Iris pigment epithelial cell (primary cell): ENCODE measurements at places on chromosomes 3 and 15.

DNA sequence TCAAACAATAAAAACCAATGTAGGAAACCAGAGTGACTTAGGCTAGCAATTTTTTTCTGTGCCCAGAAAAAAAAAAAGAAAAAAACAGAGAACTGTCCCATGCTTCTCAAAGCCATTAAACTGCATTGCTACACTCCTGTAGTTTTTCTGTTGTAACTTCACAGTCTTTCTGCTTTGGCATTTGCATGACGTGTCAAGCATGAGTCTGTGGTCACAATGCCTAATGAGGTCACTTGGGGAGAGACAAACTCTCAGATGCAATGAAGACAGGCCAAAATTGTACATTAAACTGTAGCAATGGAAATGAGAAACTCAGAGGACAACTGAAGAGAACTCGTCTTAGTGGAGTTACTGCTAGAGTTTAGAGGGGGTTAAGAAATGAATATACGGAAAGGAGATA is 30.8 kb downstream of the CCDC80 start:
- DNase-seq: peak; percentile 35

- DNase-seq: no peak
These were observed 8.7 kb upstream of the CPA3 start for GRCh38 chr3:148856384-148856783.

DNA sequence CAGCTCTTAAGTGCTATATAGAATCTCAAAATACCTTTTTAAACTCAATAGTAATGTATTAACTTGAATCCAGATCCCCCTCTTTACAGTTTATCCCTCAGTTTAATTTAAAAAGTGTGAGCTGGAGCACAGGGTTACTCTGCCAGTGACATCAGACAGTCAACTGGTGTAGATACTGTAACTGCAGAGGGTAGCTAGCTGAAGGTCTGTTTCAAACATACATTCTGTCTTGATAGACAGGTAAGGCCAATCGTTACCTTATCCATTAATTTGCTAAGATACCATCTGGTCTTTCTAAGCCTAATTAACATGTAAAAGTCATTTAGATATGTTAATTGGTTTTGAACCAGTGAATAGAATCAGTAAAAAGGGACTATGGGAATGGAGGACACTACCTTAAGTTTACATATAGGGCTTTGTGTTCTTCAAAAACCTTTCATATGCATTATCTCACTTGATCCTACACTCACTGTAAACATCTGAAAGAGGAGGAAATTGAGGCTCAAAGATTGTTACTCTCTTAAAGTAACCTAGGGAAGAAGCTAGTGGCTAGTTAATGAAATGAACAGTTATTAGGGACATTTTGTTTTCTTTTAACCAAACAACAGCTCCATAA is 59.5 kb upstream of the TSPAN3 start:
- no peak for DNase-seq

DNA sequence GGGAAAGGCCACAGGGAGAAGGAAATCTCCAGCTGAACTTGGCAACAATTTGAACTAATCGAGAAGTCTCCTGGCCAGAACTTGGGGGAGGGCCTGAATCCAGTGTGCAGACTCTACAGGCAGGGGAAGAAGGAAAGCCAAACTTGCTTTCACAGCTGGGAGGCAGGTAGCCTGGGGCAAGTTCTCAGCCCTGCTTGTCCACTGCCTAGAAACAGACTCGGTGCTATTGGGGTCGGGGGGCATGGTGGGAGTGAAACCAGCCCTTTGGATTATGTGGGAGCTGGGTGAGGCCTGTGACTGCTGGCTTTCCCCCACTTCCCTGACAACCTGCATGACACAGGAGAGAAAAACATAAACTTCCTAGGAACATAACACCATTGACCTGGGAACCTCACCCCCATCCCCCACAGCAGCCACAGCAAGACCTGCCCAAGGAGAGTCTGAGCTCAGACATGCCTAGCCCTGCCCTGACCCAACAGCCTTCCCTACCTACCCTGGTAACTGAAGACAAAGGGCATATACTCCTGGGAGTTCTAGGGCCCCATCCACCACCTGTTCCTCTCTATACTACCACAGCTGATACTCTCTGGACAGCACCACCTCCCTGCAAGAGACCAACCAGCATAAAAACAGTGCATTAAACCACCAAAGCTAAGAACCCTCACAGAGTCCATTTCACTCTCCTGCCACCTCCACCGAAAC is 103.7 kb upstream of the MNS1 start:
- DNase-seq: no peak

- peak; percentile 42 for DNase-seq
These were observed 29.3 kb upstream of the ST3GAL6 start for GRCh38 chr3:98733812-98734281.

GRCh38 chr3:113063126-113063894 is 72.5 kb downstream of the GTPBP8 start:
- no peak for DNase-seq

- DNase-seq: no peak
These were observed 92.1 kb downstream of the SLC49A4 start for GRCh38 chr3:122886946-122887345.

DNA sequence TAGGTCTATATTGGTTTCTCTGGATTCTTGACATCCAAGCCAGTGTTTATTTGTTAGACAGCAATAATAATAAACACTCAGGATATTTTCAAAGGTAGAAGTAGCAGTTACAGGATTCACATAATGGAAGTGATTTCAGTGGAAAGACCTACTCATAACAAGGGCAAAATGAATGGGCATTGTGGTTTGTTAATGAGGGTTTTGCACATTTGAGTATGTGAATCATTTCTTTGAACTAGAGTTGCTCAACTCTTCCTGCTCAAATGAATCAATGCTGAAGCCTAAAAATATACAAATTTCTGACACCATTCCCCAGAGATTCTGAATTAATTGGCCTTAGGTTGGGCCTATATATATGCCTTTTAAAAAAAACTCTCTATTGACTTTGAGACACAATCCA is 4.1 kb upstream of the COL6A5 start:
- DNase-seq: peak; percentile 17

DNA sequence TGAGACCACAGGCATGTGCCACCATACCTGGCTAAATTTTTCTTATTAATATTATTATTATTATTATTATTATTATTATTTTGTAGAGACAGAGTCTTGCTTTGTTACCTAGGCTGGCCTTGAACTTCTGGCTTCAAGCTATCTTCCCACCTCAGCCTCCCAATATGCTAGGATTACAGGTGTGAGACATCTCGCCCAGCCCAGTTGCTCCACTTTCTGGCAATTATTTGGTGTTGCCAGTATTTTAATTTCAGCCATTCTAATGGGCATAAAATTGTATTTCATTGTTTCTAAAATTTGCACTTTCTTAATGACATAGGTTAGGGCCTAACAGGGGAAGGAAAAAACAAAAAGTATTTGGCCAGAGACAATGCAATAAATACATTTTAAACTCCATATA is 1217.6 kb upstream of the ALCAM start:
- no peak for DNase-seq

GRCh38 chr3:187946163-187946691 is 201.0 kb upstream of the BCL6 start:
- DNase-seq: peak; percentile 73

- DNase-seq: no peak
These were observed 19.8 kb upstream of the DCLK3 start for GRCh38 chr3:36784138-36784635.

DNA sequence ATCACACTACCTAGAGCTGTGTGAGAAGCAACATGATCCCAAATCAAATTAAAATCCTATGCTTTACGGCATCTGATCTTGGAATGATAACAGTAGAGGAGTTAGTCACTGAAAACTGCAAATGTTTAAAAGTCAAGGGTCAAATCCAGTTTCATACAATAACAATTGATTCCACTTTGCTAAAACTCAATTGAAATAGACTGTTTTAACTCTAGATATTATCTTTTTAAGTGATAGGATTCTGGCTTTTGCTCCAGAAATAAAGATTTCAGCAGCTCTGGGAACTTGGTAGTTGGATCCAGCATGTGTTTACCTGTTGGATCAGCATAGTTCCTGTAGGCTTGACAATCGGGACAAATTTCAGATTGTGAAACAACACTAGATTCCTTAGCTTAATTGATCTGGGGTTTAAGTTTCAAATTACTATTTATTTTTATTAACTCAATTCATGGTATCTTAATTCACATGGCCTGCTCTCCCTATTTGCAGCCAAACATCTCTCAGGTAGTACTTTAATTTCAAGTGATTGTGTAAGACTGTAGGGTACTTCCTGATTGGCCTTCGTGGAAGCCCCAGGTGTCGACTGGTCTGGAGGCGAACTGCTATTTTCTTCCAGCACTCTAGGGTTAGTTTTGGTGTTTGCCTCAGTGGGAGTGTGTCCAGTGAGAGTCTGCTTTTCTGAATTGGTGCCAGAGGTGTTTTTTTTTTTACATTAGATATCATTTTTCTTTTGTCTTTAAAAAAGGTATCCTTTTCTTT is 16.6 kb downstream of the NFKBIZ start:
- DNase-seq: no peak

- no peak for DNase-seq
These were observed 442.6 kb upstream of the PROK2 start for GRCh38 chr3:72227486-72228070.

DNA sequence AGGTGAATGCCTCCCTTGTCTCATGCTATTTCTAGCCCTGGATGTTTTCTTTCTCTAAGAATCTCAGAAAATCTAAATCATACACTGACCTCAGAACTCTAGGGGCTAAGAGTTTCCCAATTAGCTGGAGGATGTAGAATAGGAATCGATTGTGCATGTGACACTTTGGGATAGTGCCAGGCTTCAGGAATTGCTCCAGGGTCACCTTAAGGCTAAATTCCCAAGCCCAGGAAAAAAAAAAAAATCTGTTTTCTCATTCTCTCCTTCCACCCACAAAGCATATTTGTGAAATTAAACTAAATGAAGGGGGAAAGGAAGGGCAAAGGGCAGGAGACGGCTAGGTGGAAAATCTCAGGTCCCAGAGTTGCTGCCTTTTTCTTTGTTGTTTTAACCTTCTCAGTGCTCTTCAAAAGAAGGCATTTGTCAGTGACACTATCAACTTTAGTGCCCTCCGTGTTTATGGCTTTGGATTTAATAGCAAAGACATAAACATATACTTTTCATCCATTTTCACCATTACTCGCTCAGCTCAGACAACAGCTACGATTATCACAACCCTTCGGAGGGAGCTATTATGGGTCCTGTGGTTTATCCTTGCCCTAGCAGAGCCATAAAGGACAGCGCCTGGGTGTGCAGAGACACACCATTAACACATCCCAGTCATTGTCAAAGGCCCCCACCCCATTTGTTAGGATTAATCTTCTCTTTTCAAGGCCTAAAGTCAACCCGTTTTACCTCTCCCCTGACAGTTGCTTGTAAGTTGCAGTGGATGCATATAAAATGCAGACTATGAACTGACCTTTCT is 271.7 kb downstream of the PDZRN3 start:
- DNase-seq: no peak

- no peak for DNase-seq
These were observed 79.8 kb downstream of the ADAMTSL3 start for GRCh38 chr15:83733691-83734090.

GRCh38 chr15:36331531-36332275 is 247.7 kb upstream of the CDIN1 start:
- DNase-seq: peak; percentile 11

GRCh38 chr15:38176155-38176554 is 76.5 kb upstream of the SPRED1 start:
- DNase-seq: peak; percentile 83

GRCh38 chr3:37053337-37053736 is 60.0 kb downstream of the MLH1 start:
- DNase-seq: no peak

DNA sequence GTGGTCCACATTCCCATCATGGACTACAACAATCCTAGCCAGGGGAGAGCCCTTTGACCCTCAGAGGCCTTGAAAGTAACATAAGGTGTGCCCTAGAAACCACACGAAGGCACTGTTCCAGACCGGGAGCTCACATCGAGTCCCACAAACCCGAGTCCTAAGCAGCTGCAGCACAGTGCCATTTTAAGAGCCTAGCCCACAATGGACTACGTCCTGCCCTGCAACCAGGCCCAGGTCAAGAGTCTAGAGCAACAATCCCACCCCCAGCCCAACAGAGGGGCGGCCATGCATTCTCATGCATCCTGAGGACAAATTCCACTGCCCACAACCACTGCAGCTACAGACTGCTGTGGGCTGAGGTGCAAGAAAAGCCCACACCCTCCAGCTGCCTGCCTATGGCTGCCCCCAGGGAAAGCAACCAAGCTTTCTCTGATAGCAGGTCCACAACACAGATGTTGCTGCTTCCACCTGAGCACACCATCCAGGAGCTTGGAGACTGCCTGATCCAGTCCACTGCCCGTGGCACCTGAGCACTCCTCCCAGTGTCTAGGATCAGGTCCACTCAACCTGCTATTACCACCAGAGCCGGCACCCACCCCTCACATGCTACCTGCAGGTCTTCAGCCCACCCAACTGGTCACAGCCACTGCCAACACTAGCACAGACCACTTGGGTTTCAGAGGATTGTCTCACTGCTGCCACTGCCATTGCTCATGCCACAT is 56.8 kb downstream of the IGSF11 start:
- DNase-seq: no peak

DNA sequence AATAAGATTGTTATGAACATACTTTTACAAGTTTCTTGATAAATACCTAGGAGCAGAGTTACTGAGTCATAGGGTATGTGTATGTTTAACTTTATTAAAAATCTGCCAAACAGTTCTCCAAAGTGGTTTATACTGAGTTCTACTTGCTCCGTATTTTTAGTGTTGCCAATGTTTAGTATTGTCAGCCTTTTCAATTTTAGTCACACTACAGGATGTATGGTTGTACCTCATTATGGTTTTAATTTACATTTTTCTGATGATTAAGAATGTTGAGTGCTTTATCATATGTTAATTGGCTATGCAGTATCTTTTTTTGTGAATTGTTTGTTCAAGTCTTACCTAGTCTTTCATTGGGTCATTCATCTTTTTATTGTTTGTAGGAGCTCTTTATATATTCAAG is 4.3 kb downstream of the TMOD3 start:
- DNase-seq: peak; percentile 26

GRCh38 chr3:140994316-140994715 is 52.7 kb downstream of the SLC25A36 start:
- peak; percentile 31 for DNase-seq

- peak; percentile 21 for DNase-seq
These were observed 942 bp downstream of the ELP6 start for GRCh38 chr3:47512416-47513124.

- DNase-seq: no peak
These were observed 743.3 kb upstream of the BCHE start for GRCh38 chr3:166580561-166580960.

GRCh38 chr3:107367353-107367752 is 9.9 kb upstream of the CCDC54 start:
- peak; percentile 88 for DNase-seq

- DNase-seq: peak; percentile 60
These were observed 41.3 kb downstream of the GLDN start for GRCh38 chr15:51382787-51383186.
